ENCODE measurements at places on chromosomes 2 and 18. TPM values are rescaled to one million over a fixed set of nuclear protein-coding genes. Genes with fewer than 3 reads are reported as not detected.

The DNAH6 gene
- polyA plus RNA-seq, result 0.16 TPM

GRCh38 chr2:46325182-46325928 lies 28.1 kb downstream of the EPAS1 start:
- no peak overlapping the region for H3K27ac ChIP-seq
- peaks cover 11% of the 10 kb centered on the region for H3K4me1 ChIP-seq
- no peak overlapping the region for H3K4me3 ChIP-seq
- peaks cover 2% of the 10 kb centered on the region for H3K36me3 ChIP-seq

The SP5 gene
- polyA plus RNA-seq, result 2.6 TPM

DNA sequence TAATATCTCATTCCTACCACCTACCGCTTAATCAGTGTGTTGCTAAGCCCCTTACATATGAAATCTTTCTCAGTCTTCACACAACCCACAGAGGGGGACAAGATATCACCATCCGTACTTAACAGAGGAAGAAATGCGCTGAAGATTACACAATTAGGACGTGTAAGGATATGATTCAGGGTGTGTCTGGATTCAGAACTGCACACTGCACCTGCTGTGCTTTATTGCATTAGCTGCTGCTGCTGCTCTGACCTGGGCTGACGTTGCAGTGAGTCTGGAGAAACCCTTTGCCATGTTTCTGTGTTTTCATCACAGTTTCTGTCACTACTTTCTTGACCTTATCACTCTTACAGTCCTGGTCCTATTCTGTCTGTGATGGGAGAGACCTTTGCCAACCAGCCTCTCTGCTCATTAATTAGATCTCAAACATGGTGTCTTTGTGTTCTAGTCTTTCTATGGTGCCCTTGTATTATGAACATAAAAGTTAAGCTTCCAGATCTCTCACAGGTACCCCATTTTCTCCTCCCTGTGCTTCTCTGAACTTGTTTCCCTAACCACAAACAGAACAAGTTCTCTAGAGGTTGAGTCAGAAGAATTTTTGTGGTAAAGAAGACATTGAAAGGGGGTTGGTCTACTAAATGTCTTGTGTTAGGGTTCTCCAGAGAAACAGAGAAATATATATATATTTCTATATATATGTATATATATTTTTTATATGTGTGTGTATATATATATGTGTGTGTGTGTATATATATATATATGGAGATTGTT lies 92.9 kb upstream of the CYP1B1 start:
- no peaks in the 10 kb centered on the region for H3K27me3 ChIP-seq
- no peak overlapping the region for H3K4me3 ChIP-seq
- H3K27ac ChIP-seq, result no peak overlapping the region
- no peaks in the 10 kb centered on the region for H3K4me1 ChIP-seq

The MFF gene
- polyA plus RNA-seq, result 71.5 TPM

The HAAO gene
- 16.4 TPM for polyA plus RNA-seq

DNA sequence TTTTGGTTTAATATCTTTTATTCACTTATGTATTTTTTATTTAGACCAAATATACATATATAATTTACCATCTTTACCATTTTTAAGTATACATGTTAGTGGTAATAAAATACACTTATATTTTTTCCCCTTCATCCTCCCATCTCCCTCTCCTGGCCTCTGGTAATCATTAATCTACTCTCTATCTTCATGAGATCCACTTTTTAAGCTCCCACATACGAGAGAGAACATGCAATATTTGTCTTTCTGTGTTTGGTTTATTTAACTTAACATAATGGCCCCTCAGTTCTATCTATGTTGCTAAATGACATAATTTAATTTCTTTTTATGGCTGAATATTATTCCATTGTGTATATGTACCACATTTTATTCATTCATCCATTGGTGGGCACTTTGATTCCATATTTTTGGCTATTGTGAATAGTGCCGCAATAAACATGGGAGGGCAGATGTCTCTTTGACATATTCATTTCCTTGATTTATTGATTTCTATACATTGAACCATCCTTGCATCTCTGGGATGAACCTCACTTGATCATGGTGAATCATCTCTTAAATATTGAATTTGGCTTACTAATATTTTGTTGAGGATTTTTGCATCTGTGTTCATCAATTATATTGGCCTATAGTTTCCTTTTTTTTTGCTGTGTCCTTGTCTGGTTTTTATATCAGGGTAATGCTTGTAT lies 41.5 kb upstream of the MEP1B start:
- no peaks in the 10 kb centered on the region for H3K27me3 ChIP-seq
- no peak overlapping the region for H3K4me3 ChIP-seq
- H3K27ac ChIP-seq, result no peak overlapping the region
- H3K4me1 ChIP-seq, result no peaks in the 10 kb centered on the region

- H3K27me3 ChIP-seq, result no peaks in the 10 kb centered on the region
- no peak overlapping the region for H3K27ac ChIP-seq
- H3K4me1 ChIP-seq, result no peaks in the 10 kb centered on the region
- H3K36me3 ChIP-seq, result no peaks in the 10 kb centered on the region
Observed at GRCh38 chr18:45139478-45139877, 458.8 kb downstream of the SETBP1 start.
